Pancreas (tissue), 10 donors: ENCODE measurements at places on chromosomes 4 and X. TPM values are rescaled to one million over a fixed set of nuclear protein-coding genes. Genes with fewer than 3 reads are reported as not detected.

ADRA2C gene
- 4.2 TPM for total RNA-seq

DNA sequence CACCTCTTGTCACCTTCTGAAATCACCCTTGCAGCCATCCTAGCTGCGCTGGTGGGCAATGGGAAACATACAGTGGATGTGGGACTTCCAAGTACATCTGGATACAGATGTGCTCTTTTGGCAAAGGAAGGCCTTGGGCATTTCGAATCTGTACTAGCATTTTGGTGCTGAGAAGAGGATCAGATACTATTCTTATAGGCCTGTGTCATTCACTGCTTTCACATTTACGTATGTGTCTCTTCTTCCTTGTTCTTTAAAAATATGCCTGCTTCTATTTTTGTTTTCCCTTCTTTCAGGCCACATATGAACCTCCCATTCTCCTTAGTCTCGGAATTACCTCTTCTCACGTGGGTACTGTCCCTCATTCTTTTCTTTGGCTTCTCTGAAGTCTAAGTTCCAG, 53.1 kb downstream of the EFNB1 start:
- DNase-seq = no peak
- H3K27ac ChIP-seq = no peak overlapping the region
- no peaks in the 10 kb centered on the region for H3K27me3 ChIP-seq
- no peak overlapping the region for H3K4me3 ChIP-seq
- H3K36me3 ChIP-seq = no peaks in the 10 kb centered on the region

GRCh38 chrX:46791927-46792809, 33.2 kb upstream of the SLC9A7 start:
- no peaks in the 10 kb centered on the region for H3K27me3 ChIP-seq
- no peak overlapping the region for H3K4me3 ChIP-seq
- peak; percentile 14 for DNase-seq
- no peaks in the 10 kb centered on the region for H3K36me3 ChIP-seq

GRCh38 chrX:133177202-133177601, 41.0 kb downstream of the TFDP3 start:
- H3K4me3 ChIP-seq = no peak overlapping the region
- H3K27ac ChIP-seq = no peak overlapping the region
- H3K4me1 ChIP-seq = no peaks in the 10 kb centered on the region
- DNase-seq = no peak
- H3K36me3 ChIP-seq = no peaks in the 10 kb centered on the region

DNA sequence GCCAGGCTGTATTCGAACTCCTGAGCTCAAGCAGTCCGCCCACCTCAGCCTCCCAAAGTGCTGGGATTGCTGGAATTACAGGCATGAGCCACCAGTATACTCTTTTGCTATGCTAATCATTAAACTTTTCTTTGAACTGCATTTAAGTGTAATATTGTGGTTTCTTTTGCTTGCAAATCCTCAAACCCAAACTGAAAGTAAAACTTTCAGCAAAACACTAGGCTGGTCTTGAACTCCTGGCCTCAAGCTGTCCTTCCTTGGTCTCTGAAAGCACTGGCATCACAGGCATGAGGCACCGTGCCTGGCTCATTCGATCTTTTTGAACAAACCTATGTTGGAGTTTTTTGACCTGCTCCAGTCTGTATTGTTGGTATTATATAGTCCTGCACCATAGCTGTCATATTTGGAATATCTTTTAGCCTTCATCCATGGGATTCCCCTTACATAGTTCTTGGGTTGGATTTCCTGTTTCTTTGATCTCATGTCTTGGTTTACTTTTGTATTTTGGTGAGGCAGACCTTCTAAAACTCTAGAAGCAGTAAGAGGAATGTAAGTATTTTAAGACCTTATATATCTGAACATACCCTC, 34.1 kb downstream of the MOB1B start:
- no peak for DNase-seq
- no peaks in the 10 kb centered on the region for H3K27me3 ChIP-seq
- no peaks in the 10 kb centered on the region for H3K36me3 ChIP-seq
- no peak overlapping the region for H3K27ac ChIP-seq

GRCh38 chr4:38161208-38162113, 201.3 kb downstream of the PTTG2 start:
- peaks cover 48% of the 10 kb centered on the region for H3K4me1 ChIP-seq
- H3K27ac ChIP-seq = peak overlapping the region; percentile 81
- no peaks in the 10 kb centered on the region for H3K27me3 ChIP-seq
